ENCODE measurements at places on chromosomes 3 and 15.

DNA sequence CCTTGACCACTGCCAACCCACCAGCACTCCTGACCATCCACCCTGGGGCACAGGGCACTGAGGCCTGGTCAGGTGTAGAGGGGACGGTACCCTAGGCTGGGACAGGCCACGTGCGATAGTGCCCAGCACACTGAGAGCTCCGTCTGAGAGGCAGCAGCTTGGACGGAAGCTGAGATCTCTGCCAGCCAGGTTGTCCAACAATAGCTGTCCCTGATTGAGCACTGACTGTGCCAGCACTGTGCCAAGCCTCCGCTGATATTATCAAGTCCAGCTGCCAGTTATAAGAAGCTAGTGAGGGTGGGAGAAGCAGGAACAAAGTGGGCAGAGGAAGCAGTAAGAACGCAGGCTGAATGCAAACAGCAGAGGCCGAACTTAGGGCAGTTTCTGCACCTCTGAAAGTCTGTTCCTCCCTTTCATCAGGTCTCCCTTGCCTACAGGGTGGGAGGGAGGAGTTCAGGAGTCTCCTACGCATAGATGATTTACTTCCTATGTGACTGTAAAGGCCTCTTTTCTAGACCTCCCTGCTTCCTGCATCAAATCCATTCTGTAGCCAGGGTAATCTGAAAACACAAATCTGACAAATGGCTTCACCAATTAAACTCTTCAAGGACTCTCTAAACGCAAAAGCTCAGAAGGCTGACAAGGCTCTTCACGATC lies 29.7 kb downstream of the MRPS11 start:
- no peak for DNase-seq

DNA sequence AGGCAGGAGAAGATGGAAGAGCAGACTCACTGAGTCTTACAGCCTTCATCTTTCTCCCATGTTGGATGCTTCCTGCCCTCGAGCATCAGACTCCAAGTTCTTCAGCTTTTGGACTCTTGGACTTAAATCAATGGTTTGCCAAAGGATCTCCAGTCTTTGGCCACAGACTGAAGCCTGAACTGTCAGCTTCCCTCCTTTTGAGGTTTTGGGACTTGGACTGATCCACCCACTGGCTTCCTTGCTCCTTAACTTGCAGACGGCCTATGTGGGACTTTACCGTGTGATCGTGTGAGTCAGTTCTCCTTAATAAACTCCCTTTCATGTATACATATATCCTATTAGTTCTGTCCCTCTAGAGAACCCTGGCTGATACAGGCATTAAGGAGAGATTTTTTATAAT lies 62.4 kb upstream of the TNIK start:
- no peak for DNase-seq

GRCh38 chr15:47885920-47886319 lies 168.6 kb downstream of the SEMA6D start:
- DNase-seq = no peak

DNA sequence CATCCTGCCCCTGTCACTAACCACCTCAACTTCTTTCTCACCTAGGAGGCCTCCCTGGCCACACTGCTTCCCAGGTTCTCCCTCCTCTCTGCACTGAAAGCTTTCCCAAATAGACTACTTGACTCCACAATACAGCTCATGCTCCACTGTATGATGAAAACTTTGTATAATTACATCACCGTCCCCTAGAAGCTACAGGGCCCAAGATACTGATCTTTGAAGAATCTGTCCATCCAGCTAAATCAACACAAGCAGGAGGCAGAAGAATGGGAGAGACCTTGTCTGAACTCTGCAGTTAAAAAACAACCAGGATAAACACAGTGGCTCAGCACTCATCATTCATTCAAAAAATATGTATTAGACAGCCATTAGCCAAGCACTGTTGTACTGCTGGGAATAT lies 26.4 kb upstream of the RPS17 start:
- DNase-seq = no peak

DNA sequence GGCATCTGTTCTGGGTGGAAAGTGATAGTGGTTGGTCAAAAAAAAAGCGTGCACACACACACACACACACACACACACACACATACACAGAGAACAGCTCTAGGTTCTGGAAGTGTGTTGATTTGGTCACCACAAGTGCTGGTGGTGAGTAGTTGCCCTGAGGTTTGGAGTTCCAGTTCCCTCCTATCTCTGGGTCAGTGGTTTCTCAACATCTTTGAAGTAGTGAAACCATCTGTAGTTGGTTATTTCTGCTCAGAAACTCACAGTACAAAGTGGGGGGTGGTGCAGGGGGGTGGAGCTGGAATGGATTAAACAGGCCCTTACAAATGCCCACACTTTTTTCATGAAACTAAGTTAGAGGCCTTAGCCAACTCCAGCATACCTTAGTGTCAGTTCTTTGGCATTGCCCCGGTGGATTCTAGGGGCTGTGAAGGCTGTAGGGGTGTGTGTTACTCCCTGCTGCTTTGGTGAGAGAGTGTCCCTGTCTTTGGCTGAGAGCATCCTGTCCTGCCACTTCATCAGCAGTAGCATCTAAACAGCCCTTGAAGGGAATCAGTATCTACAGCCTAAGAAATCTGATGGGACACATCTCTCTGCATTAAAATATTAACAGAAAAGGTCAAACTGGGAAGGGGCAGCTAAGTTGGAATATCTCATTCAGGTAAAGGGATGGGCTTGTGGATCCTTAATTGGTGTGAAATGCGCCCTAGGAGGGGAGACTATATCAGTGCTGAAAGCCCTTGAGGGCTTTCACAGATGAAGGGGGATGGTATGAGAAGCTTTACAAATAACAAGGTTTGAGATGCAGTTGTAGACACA lies 20.6 kb downstream of the SMAD3 start:
- peak; percentile 74 for DNase-seq

GRCh38 chr3:46959161-46959511 lies 17.4 kb downstream of the CCDC12 start:
- DNase-seq = no peak

GRCh38 chr3:187920913-187921312 lies 175.6 kb upstream of the BCL6 start:
- no peak for DNase-seq

- DNase-seq = no peak
Observed at GRCh38 chr3:30513374-30514152, 92.8 kb upstream of the TGFBR2 start.

DNA sequence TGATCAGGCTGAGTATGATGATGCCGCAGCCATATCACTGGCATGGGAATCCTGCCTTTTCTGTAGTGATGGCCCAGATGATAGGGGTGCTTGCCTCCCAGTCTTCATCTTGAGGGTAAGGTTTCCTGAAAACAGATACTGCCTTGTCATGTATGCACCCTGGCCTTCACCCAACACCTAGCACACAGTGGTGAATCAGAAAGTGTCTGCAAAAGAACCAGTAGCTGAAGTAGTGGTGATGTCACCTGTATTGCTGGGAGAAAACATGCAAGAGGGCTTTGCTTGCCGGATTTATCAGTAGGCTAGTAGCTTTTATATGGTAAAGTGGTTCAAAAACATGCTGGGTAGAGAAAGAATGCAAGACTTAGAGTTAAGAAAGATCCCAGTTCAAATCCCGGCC lies 419.8 kb upstream of the WNT5A start:
- DNase-seq = no peak

- DNase-seq = no peak
Observed at GRCh38 chr3:32095431-32095830, 11.0 kb upstream of the GPD1L start.

GRCh38 chr15:40155270-40155910 lies 5.5 kb upstream of the BUB1B start:
- no peak for DNase-seq

DNA sequence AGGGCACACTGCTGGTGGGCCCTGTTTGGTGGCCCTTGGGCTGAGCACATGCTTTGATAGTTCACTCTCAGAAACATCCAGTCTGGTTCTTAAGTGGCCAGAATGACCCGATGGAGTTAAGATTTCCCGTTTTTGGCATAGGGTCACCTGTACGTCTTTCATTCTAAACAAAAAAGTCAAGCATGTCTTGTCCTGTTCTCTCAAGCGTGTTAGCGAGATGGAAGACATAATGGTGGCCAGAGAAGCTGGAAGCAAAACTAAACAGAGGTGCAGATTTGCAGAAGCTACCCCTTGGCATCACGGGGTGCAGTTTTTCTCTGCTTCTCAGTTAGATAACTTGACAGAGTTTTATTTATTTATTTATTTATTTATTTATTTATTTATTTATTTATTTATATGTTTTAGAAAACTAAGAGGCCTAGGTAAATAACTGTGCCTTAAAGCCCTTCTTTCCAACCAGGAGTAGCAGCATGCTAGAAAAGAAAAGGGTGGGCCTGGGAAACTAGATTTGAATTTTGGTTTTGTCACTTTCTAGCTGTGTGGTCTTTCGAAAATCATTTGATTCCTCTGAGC lies 63.0 kb downstream of the ST6GAL1 start:
- DNase-seq = no peak

DNA sequence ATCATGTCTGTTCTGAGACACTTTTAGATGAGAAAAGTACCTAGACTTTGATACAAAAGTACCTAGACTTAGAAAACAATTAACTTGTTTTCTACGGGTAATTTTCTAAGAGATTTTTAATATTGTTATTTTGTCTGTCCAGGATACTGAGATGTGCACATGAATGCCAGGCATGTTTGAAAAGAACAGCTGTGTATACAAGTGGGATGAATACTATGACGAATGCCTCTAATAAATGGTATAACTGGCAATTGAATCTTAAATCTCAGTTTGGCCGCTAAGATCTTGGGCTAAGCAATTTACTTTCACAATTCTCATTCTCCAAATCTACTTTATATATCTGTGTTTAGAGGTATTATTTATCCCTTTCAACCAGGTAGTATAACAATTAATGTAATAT lies 207.4 kb downstream of the CBLB start:
- DNase-seq = no peak

DNA sequence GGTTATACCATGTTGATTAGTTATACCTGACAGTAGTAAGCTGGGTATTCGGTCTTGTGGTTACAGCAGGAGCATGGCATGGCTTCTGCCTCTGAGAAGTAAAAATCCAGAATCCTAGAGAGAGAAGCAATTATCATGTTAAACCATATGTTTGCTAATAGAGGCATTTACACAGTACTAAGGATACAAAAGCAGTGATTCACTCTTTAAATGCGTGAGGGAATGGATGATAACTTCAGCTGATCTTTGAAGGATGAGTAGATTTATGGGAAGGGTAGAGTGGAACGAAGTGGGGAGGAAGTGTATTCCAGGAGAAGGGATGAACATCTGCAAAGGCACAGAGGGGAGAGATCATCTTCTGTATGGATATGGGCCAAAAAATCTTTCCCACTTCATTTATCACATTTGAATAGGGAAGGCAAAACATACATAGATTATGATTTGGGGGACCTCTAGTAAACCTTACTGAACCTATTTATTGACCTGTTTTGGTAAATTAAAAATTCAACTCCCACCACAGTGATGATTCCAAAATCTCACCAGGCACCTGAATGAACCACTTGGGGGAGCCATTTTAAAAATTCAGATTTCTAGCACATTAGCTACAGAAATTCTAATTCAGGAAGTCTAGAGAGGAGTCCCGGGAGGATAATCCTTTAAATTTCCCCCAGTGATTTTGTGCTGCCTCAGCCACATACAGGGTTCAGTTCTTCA lies 35.1 kb downstream of the IGSF10 start:
- DNase-seq = no peak

GRCh38 chr15:81889485-81889881 lies 156.3 kb downstream of the MEX3B start:
- no peak for DNase-seq

DNA sequence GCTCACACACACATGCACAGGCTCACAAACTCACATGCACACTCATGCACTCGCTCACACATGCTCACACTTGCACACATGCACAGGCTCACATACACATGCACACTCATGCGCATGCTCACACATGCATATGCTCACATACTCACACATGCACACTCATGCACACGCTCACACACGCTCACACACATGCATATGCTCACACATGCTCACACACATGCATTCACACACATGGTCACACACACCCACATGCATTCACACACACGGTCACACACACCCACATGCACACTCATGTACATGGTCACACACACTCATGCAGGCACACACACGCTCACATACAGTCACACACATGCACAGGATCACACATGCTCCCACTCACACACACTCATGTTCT lies 132.8 kb upstream of the SMAD3 start:
- DNase-seq = no peak

GRCh38 chr15:49189631-49190030 lies 19.6 kb downstream of the GALK2 start:
- no peak for DNase-seq

DNA sequence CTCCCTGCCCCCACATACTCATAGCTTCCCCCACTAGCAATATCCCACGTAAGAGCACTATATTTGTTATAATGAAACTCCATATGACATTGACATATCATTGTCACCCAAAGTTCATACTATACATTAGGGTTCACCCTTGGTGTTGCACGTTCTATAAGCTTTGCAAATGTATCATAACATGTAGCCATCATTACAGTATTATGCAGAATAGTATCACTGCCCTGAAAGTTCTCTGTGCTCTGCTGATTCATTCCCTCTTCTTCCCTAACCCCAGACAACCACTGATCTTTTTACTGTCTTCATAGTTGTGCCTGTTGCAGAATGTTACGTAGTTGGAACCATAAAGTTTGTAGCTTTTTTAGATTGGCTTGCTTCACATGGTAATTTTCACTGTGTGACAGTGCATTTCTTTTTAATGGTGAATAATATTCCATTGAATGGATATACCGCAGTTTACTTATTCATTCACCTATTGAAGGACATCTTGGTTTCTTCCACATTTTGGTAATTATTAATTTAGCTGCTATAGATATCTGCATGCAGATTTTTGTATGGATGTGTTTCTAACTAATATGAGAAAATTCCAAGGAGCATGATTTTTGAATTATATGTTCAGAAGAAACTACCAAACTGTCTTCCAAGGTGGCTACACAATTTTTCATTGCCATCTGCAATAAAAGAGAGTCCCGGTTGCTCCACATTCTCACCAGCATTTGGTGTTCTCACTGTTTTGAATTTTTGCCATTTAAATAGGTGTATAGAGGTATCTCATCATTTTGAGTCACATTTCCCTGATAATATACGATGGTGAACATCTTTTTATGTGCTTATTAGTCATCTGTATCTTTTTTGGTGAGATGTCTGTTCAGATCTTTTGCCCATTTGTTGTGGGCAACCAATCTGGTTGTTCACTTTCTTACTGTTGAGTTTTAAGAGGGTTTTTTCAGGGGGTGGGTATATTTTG lies 59.7 kb downstream of the CD200 start:
- no peak for DNase-seq

- DNase-seq = no peak
Observed at GRCh38 chr3:143571548-143571947, 276.7 kb downstream of the SLC9A9 start.

DNA sequence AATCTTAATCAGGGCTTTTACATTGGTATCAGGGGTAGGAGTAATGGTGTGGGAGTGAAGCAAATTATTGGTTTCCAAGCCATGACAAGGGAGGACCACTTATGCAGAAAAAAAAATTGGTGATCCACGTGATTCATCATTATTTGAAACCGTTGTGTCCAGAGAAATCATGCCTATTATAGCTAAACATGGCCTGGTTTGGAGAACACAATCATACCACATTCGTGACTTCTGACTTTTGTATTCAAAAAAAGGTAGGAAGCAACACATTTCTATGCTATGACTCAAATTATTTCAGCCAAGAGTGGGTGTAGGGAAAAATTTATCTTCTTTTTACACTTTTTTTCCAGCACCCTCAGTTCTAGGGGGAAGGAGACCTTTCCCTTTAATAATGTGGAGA lies 924.3 kb upstream of the GBE1 start:
- no peak for DNase-seq

- peak; percentile 62 for DNase-seq
Observed at GRCh38 chr3:9316881-9317361, 45.9 kb upstream of the THUMPD3 start.

Data from pons (tissue), 1 donor.